ENCODE measurements at places on chromosomes 3 and 15.

- no peak for DNase-seq
Measured at GRCh38 chr3:135161425-135161824, 366.4 kb downstream of the EPHB1 start.

GRCh38 chr3:70177881-70178645 is 134.4 kb downstream of the MDFIC2 start:
- no peak for DNase-seq

DNA sequence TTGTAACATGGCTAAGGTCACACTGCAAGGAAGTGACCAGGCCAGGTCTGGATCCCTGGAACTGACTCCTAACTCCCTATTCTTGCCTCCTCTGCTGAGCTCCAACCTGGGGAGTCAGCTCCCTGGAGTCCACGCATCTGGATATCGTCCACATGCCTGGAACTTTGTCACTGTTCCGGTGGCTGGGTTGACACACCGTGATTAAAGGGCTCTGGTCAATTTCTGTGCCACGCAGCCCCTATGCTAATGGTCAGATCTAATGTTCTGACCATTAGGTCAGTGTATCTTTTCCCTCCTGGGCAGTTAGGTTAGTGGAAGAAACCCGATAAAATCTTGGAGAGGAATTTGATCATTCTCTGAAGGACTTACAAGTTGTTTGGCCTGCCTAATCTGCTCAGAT is 1.6 kb upstream of the TPM1 start:
- no peak for DNase-seq

- peak; percentile 35 for DNase-seq
Measured at GRCh38 chr3:186259612-186260383, 102.2 kb downstream of the DGKG start.

DNA sequence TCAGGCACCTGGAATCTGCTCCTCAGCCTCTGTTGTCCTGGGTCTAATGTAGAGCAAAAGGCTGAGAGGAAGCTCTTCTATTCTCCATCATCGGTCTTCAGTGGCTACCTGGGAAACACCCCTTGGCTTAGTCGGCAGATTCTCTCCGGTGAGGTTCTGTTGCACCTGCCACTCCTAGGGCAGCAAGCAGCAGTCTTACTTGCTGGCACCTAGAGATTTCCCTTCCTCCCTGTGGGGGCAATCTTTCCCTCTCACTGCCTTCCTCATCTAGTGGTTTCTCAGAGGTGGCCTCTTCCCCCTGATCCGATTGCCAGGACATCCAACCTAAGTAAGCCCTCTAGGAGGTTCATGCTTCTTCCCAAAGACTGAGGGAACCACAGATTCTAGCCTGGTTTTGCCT is 60.8 kb downstream of the PLS1 start:
- no peak for DNase-seq

DNA sequence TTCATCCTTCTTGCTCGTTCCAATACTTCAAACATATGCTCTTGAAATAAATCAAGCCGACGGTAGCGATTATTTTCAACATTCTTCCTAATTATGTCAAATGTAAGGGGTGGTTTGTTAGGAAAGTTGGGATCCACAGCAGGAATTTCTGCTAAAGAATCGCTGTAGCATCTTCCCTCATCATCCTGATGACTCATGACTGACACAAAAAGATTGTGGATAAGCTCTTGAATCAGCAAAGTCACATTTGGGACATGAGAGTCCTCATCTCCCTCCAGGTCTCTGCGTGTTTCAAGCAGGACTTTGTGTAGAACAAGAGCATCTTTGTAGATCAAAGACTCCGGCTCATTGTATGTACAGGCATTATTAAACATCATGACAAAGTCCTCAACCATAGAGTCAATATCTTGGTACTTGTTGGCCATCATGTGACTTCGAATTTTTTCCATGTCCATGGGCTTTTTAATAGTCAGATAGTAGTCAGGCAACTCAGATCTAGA is 73.0 kb downstream of the UQCC5 start:
- no peak for DNase-seq

DNA sequence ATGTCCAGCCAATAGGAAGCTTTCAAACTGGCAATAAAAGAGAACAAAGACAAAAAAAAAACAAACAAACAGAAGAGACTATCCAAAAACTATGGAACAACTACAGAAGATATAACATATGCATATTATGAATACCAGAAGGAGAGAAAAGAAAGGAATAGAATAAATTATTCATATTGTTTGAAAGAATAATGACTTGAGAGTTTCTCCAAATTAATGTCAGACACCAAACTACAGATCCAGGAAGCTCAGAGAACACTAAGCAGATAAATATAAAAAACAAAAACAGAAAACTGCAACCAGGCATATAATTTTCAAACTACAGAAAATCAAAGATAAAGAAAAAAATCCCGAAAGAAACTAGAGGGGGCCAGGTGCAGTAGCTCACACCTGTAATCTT is 34.1 kb upstream of the AP3B2 start:
- DNase-seq = no peak

DNA sequence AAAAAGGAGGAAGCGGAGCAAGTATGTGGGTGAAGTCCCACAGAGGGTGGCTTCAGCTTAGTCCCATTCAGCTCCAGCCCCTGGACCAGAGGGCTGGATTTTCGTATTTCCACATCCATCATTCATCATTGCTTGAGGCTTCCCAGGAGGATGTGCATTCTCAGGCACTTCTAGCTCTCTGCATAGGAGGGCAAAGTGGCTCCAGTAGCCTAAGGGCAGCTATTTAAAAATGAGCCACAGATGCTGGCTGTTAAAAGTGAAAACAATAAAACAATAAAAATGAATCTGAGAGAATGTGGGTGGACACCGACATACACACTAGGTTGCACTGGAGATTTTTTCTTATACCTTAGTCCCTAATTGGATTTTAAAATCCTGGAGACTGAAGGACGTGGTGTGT is 629.2 kb upstream of the ZNF385D start:
- DNase-seq = no peak

- no peak for DNase-seq
Measured at GRCh38 chr3:195553268-195553667, 10.1 kb upstream of the PPP1R2 start.

DNA sequence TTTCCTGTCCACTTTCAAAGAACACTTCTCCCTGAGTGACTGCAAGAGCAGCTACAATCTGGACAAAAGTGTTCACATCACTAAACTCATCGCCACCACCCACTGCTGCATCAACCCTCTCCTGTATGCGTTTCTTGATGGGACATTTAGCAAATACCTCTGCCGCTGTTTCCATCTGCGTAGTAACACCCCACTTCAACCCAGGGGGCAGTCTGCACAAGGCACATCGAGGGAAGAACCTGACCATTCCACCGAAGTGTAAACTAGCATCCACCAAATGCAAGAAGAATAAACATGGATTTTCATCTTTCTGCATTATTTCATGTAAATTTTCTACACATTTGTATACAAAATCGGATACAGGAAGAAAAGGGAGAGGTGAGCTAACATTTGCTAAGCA is 1.8 kb downstream of the CCRL2 start:
- no peak for DNase-seq

DNA sequence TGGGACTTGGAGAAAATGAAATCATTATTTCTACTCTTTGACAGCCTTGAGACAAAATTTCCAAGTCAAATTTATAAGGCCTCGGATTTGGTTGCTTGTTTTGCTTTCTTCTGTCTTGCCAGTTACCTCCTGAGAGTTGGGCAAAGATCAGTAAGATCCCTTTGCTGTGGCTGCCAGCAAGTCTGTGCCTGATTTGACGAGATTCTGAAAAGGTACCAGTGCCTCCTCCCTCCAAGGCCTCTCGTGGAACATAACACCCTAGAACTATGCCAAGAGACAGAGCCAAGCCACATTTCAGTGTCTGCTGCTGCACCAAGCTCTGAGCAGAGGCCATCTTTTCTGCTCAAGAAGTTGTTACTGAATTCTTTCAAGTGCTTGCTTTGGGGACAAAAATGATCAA is 61.0 kb downstream of the GTPBP8 start:
- DNase-seq = no peak

GRCh38 chr3:108062051-108062450 is 28.8 kb downstream of the CD47 start:
- no peak for DNase-seq

DNA sequence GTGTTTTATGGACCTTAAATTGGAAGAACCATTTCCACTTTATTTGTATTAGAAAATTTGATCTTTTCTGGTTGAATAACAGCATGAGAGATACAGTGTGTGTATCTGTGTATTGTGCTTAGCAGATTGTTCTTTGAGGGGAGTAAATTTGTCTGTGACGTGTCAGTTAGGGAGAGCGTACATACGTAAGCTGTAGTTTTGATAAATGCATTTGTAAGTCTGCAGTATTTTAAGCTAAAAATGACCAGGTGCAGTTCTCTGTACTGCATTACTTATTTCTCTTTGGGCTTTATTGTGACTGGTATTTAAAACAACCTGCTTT is 264.8 kb downstream of the ROBO2 start:
- DNase-seq = no peak

- DNase-seq = no peak
Measured at GRCh38 chr3:191372122-191372521, 41.8 kb upstream of the UTS2B start.

DNA sequence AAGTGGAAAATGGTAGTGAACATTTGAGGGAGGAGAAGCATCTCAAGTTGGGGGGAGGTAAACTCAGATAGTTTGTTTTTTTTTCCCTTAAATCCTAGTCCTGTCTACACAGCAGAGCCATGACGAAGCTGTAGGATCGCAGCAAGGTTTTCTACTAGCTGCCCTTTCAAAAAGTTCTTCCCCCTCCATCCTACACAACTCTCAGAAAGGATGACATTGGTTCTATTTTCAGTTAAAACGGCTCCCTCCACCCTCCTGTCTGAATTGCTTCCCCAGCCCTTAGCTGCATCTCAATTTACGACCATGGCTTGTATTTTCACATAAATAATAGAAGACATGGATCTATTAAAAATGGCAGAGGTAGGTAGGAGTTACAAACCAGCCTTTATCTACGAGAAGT is 2.2 kb downstream of the HOMER2 start:
- no peak for DNase-seq

- DNase-seq = no peak
Measured at GRCh38 chr15:27826411-27826810, 272.7 kb downstream of the OCA2 start.

- DNase-seq = no peak
Measured at GRCh38 chr3:147900851-147901250, 491.7 kb downstream of the ZIC1 start.

DNA sequence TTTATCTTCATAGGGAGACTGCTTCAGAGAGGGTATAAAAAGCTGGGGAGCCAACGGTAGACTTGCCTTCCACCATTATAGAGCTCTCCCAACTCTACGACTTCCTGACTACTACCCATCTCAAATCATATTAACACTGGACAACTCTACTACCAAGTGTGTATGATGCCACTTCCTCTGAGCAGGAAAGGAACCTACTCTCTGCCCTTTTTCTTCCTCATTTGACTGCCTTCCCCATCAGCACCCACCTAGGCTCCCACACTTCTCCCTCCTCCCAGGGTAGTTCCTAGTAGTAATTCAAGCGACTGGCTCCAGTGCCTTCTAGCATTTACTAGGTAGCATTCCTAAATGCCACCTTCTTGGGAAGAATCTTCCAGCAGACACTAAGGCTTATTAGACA is 24.5 kb upstream of the TBL1XR1 start:
- DNase-seq = no peak

DNA sequence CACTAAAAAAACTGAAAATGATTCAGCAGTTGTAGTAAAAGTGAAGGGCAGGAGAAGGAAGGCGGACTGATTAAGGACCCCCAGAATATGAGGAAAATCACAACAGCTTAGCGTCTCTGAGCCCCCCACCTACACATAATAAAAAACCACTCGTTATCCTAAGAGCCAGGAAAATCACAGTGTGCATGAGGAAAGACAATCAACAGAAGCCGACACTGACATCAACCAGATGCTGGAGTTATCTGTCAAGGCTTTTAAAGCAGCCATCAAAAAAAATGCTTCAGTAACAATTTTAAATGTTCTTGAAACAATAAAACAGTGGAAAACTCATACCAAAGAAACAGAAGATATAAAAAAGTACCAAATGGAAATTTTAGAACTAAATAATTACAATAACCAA is 9.7 kb upstream of the CXCR6 start:
- DNase-seq = no peak

- no peak for DNase-seq
Measured at GRCh38 chr15:63251701-63252100, 25.7 kb upstream of the APH1B start.

GRCh38 chr3:11434563-11435096 is 162.4 kb downstream of the ATG7 start:
- no peak for DNase-seq

- no peak for DNase-seq
Measured at GRCh38 chr3:47799733-47800132, 3.2 kb upstream of the DHX30 start.

GRCh38 chr15:48754011-48754410 is 56.9 kb downstream of the CEP152 start:
- no peak for DNase-seq

- DNase-seq = no peak
Measured at GRCh38 chr15:95350908-95351307, 979.6 kb upstream of the NR2F2 start.

DNA sequence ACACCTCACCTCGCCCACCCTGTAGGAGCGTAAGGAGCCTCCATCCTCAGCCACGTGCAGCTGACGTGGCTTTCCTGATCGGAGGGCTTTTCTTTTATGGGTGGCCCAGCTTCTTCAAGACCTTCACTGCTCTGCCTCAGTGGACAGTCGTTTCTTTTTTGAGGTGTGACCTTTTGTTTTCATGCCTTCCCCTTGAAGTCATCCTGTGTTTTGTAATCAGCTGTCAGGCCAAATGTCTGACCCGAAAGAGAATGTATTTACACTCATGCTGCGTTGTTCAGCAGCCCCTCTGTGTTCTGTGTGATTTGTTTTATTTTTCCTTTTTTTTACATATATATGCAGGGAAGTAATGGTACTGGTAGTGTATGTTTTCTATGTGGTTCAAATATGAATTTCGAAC is 41.8 kb downstream of the CCK start:
- DNase-seq = no peak

GRCh38 chr3:105260385-105260784 is 106.3 kb upstream of the ALCAM start:
- DNase-seq = no peak

GRCh38 chr3:55899887-55900286 is 412.8 kb upstream of the WNT5A start:
- DNase-seq = no peak

- DNase-seq = no peak
Measured at GRCh38 chr3:51361746-51362145, 23.3 kb upstream of the MANF start.
